ENCODE measurements at places on chromosomes 2 and 18. TPM values are rescaled to one million over a fixed set of nuclear protein-coding genes. Genes with fewer than 3 reads are reported as not detected.

The INO80D gene
- total RNA-seq = 8.8 TPM

The CDK15 gene
- total RNA-seq = 2.4 TPM

The VIT gene
- total RNA-seq = not detected

The CYP1B1 gene
- 37.2 TPM for total RNA-seq

- no peak overlapping the region for H3K27ac ChIP-seq
- peaks cover 16% of the 10 kb centered on the region for H3K4me1 ChIP-seq
- no peak for DNase-seq
- H3K36me3 ChIP-seq = no peaks in the 10 kb centered on the region
- no peak overlapping the region for H3K4me3 ChIP-seq
- no peaks in the 10 kb centered on the region for H3K27me3 ChIP-seq
Observed at GRCh38 chr18:77161383-77161782, 28.8 kb upstream of the MBP start.

DNA sequence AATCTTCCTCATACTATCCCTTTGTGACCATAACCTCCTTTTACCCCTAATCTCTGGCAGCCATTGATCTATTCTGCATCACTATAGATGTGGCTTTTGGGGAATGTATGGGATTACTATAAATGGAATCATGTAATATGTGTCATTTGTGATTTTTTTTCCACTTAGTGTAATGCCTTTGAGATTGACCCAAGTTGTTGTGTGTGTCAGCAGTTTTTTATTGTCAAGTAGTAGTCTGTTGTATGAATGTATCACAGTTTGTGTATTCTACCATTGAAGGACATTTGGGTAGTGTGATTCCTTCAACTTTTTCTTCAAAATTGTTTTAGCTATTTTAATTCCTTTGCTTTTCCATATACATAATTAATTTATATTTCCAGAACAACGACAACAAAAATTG lies 18.6 kb downstream of the VRK2 start:
- H3K27ac ChIP-seq = no peak overlapping the region
- DNase-seq = no peak
- H3K36me3 ChIP-seq = peaks cover 14% of the 10 kb centered on the region
- H3K4me1 ChIP-seq = no peaks in the 10 kb centered on the region
- no peaks in the 10 kb centered on the region for H3K27me3 ChIP-seq

GRCh38 chr2:57862727-57863126 lies 183.9 kb upstream of the VRK2 start:
- H3K4me3 ChIP-seq = peak overlapping the region; percentile 28
- H3K36me3 ChIP-seq = no peaks in the 10 kb centered on the region
- peak overlapping the region; percentile 95 for H3K27ac ChIP-seq
- DNase-seq = peak; percentile 31

DNA sequence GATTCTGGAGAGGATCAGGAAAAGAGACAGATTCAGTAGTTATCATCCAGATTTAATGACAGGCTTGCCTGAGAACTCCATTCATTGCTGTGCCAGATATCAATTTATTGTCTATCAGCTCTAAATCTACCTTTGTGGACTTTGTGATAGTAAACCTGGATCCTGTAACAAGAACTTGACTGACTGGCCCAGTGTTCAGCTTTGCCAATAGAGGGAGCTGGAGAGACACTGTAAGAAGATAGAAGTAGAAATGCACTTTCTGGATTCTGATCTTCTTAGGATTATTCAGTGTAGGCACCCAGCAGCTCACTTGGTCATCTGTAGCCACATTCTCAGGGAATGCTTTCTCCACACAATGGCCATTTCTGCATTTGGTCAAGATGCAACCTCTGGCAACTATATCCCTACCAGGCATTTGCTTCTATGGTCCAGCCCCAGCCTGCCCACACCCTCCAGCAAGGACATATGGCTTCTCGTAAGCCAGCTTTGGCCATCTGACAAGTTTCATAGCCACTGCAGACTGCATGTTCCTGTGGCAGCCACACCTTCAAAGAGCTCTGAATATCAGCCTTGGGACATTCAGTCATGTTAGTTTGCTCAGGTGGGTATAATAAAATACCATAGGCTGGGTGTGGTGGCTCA lies 6.1 kb upstream of the SERPINB8 start:
- no peaks in the 10 kb centered on the region for H3K36me3 ChIP-seq
- no peak overlapping the region for H3K4me3 ChIP-seq
- H3K27ac ChIP-seq = no peak overlapping the region
- H3K4me1 ChIP-seq = no peaks in the 10 kb centered on the region
